Omental fat pad (tissue), 4 donors: ENCODE measurements at places on chromosomes 2 and 18.

GRCh38 chr2:43169099-43169945, 57.1 kb downstream of the ZFP36L2 start:
- no peak for DNase-seq

- DNase-seq, result no peak
Observed at GRCh38 chr2:102141970-102142828, at the start of gene IL1R1. IL1R1 (plus strand) TSS chr2:102142746; CDS start chr2:102157725, 14,979 bp downstream.

GRCh38 chr2:231347638-231348037, 47.9 kb upstream of the B3GNT7 start:
- no peak for DNase-seq

GRCh38 chr2:232325324-232326273, 53.0 kb upstream of the ALPP start:
- no peak for DNase-seq

DNA sequence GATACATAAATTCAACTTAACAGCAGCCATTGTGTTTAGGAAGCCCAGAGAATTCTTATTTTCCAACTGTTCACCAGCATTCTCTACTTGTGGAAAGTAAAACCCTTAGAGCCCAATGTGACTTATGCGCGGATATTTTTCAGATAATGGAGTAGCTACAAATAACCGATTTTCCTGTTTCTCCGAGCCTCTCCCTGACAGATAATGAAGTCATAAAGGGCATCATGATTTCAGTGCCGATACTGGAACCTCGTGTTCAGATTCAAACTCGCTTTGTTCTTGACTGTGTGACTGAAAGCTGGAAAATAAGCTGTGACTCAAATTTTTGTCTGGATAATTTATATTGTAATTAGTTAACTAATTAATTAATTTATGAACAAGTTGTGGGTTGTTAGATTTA, 228.2 kb downstream of the VAPA start:
- no peak for DNase-seq
